ENCODE measurements at places on chromosomes 5 and 9. TPM values are rescaled to one million over a fixed set of nuclear protein-coding genes. Genes with fewer than 3 reads are reported as not detected.

DNA sequence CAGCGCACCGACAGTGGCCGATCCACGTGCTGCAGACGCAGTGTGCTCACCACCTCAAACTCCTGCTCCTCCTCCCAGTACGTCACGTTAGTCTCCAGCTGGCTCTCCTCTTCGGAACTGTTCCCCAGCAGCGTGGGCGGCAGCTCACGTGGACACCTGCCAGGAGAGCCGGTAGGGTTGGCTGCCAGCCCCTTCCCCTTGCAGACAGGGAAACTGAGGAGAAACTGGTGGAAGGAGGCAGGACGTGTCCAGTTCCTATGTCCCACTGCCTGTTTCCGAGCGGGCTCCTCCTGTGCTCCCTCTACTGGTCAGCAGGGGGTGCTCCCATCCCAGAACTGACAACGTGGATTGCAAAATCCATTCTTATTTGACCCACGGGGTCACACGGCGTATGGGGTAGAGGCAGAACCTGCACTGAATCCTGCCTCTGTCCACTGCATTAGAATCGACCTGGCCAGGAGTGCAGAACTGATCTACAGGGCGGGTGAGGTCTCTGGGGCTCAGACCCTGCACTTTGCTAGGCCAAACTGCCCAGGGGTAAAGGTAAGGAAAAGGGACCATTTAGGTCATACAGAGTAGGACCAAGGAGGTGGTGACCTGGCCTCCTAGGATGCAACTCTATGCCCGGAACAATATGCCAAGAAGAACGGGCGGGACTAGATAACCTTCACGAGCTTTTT, 25.7 kb downstream of the PDGFRB start:
- DNase-seq: no peak

GRCh38 chr9:34475097-34475496, 16.5 kb downstream of the DNAI1 start:
- DNase-seq: no peak

- DNase-seq: no peak
Measured at GRCh38 chr5:114402206-114402605, 40.3 kb downstream of the KCNN2 start.

DNA sequence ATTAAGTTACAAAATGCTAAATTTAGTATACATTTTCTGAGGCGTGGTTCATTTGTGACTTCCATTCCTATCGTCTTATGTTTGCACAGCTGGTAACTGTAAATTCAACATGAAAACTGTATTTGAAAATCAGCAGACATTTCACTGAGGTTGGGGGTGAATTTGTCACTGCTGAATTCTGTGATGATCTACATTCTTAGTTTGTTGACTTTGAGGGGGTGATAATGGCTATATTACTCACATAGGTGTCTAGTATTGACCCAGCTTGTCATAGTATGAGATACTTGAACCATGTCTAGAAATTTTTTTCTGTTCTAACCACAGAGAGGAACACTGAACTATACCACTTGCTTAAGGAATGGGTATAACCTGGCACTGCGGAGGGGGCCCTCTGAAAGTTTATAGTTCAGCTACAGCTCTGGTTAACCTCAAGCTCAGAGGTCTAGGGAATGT, 313.3 kb downstream of the PIK3R1 start:
- no peak for DNase-seq

GRCh38 chr9:119522381-119522780, 153.1 kb upstream of the BRINP1 start:
- DNase-seq: no peak

GRCh38 chr9:86508208-86508903, 154.1 kb upstream of the TUT7 start:
- DNase-seq: no peak

GRCh38 chr5:87347272-87347671, 65.5 kb downstream of the CCNH start:
- no peak for DNase-seq

GRCh38 chr5:54215233-54215736, 95.1 kb downstream of the ARL15 start:
- DNase-seq: no peak

The PPP3R2 gene
- not detected for total RNA-seq

The RASGEF1C gene
- not detected for total RNA-seq

The LTC4S gene
- 9.1 TPM for total RNA-seq

The TYRP1 gene
- total RNA-seq: not detected
